Stimulated activated CD8-positive, alpha-beta memory T cell treated with anti-CD3 and anti-CD28 coated beads, Interleukin-12 subunit alpha, Interleukin-12 subunit beta, amount 100 ng/mL, for 4 hours (primary cell): ENCODE measurements at places on chromosomes 4 and X.

- DNase-seq, result no peak
Observed at GRCh38 chrX:150365990-150366911, 3.1 kb downstream of the MAMLD1 start.

- no peak for DNase-seq
Observed at GRCh38 chrX:122026665-122027064, 979.3 kb downstream of the GLUD2 start.

DNA sequence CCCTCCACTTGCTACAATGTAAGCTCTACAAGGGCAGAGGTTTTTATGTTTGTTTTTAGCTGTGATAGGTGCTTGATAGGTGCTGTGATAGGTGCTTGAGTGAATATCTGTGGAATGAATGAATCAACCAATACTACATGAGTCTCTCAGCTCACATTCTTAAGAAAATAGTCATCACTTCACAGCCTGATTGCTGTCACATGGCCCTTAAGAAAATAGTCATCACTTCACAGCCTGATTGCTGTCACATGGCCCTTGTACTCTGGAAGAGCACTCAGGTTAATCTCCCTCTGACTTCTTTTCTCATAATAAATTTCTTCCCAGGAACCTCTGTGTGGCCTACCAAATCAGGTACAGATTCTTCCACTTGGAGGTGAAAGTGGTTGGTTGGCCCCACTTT lies 335.2 kb downstream of the TENM3 start:
- no peak for DNase-seq

DNA sequence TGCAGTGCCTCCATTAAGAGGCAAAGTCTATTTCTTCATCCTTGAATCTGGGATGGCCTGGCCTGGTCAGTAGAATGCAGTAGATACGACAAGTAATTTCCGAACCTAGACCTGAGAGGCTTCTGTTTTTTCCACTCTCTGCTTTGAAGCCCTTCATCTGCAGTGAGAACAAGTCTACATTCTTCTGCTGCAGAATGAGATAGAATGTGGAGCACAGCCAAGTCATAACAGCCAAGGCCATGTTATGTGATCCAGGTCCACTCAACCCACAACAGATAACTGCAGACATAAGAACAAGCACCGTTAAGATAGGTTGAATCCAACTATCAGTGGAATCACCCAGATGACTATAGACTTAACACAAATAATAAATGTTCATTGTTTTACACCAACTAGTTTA lies 1297.7 kb downstream of the C4orf33 start:
- DNase-seq, result no peak

- DNase-seq, result no peak
Observed at GRCh38 chrX:15418041-15418706, 34.0 kb upstream of the VEGFD start.

DNA sequence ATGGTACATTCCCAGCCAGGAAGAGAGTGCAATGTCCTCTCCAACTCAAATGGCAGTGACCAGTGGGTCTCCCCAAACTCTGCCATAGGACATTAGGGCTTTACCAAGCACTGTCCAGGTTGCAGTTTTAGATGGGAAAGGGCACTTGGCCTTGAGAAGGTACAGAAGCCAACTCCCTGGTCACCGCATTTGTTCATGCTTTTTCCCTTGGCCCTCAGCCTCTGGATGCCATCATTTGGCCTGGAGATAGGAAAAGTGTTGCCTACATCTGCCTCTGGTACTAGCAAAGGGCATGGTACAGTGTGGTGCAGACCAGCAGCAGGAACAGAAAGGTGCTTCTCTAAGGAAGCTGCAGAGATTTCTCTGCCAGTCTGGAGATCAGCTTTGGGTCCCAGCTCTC lies 93.8 kb downstream of the MAMLD1 start:
- DNase-seq, result no peak

GRCh38 chrX:153831429-153832150 lies 1.2 kb upstream of the PDZD4 start:
- DNase-seq, result no peak

DNA sequence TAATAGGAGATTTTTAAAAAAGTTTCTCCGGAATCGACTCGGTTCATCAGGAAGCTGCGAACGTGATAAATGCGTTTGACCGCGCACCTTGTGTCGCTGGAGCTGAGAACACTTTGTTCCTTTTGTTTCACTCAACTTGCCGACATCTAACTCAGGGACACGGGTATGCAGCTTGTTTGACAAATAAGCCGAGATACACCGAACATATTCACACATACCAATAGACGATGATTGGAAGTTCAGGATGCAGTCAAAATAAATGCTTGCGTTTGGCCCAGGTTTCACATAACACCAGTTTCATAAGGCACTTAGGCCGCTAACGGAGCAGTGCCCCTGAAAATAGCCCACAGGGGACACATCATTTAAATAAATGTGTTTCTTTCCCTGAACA lies 932 bp upstream of the SHISA3 start:
- DNase-seq, result no peak

GRCh38 chrX:145213504-145213903 lies 33.8 kb upstream of the SPANXN1 start:
- no peak for DNase-seq

DNA sequence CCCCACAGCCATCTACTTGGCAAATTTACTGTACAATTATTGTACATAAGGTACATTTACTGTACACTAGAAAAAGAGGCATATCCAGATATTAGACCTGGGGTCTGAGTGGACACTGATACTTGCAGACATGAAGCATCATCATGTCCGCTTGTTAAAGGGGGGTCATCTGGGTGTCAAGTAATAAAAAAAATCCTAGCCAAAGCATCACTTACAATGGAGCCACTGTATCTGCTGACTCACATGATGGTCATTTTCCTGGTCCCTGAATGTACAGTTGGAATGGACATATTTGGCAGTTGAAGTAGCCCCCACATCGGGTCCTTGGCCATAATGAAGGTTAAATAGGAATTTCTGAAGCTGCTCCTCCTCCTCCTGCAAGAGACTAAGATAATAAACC lies 228.8 kb downstream of the THOC2 start:
- DNase-seq, result no peak

DNA sequence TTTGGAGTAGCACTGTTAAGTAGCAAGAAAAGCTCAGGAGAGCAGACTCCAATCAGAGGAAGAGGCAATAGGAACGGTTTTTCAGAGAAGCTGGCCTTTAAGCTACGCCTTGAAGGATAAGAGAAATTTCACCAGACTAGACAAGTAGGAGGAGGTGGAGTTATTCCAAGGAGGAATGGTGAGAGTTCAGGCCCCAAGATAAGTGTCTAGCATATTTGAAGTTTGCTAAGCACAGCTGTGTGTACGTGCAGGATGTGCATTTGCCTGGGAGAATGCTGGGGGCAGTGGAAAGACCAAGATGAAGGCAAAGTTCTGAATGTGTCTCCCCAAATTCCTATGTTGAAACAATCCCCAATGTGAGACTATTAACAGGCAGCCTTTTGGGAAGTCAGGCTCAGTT lies 91.6 kb downstream of the SOWAHB start:
- DNase-seq, result no peak

DNA sequence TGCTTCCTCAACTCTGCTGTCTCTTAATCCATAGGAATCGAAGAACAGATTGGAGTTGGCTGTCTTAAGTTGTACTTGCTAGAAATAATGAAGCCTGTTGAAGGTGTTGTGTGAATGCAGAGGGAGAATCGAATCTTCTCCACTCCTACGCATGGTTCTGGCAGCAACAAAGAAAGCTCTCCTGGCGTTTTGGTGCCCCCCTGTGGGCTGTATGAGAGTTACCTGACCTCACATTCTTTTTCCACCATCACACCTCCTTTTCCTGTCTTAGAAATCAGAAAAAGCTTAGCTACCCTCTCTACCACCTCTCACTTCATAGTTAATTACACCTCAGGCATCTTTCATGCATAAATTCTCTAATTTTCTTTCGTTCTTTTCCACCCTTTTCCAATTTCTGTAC lies 16.3 kb downstream of the KLF8 start:
- no peak for DNase-seq

DNA sequence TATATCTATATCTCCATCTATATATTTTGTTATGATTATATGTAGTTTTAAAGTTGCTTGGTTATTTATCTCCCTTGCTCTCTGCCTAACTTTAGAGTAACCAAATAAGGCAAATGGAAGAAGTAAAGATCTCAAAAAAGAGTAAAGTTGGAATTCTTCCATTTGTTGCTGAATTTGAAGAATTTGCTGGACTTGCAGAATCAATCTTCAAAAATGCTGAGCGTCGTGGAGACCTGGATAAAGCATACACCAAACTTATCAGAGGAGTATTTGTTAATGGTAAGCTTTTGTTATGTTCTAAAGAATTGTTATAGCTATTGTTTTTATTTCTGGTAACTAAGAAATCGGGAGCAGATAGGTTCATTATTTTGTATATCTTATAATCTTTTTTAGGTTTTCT lies 43.2 kb downstream of the EXOC1 start:
- DNase-seq, result no peak

DNA sequence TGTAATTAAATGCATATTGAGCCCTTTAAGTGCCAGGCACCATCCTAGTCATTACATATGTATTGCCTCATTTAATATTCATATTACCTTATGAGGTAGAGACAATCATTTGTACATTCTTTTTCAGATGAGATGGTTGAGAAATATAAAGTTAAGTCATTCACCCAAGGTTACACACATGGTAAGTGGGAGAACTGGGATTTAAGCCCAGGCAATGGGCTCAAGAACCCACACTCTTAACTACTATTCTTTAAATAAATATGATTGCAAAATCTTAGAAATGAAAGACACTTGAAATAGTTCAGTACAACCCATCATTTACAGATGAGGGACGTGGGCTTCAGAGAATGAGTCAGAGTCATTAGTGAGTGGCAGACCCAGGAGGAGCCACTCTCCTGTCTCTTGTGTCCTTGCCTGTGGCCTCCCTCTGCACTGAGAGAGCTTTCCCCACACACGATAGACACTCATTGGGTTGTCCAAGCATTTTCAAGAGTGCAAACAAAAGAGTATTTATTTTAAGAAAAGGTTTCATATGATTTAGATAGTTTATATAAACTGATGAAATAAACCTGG lies 60.8 kb downstream of the NPY1R start:
- no peak for DNase-seq

DNA sequence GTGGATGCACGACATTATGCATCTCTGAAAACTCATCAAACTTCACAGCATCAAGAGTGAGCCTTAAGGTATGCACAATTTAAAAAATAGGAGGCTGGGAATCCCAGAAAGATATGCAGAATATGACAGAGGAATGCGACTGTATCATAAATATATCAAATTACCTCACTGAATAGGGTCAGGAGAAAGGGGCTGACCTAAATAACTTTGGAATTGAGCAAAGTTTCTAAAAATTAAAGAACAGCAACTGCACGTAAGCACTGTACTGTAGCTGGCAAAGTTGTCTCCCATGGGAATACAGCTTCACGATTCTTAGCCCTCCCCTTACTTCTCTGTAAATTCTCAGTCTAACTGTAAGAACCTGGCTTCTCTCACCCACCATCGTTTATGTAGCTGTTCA lies 397.4 kb upstream of the ZFP42 start:
- DNase-seq, result no peak

- DNase-seq, result no peak
Observed at GRCh38 chr4:86582410-86582809, 11.7 kb upstream of the PTPN13 start.

DNA sequence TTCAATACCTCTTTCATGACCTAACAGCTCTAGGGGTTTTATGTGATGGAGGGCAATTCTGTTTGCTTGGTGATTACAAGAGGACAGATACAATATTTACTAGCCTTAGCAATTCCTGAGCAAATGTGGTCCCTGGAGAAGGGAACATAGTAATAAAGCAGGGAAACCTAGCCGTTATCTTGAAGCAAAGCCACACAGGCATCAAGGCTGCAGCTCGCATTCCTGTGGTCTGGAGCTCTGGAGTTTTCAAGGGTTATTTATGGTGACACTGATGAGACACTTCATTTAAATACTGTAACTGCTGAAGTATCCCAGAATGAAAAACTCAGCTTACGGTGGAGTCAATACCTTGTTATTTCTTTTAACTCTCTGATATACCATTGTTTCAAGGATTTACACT lies 66.8 kb downstream of the AFF2 start:
- DNase-seq, result no peak

- DNase-seq, result no peak
Observed at GRCh38 chr4:74618659-74619058, 173.7 kb downstream of the AREG start.

- no peak for DNase-seq
Observed at GRCh38 chr4:159104694-159105414, 2.0 kb downstream of the RAPGEF2 start.

DNA sequence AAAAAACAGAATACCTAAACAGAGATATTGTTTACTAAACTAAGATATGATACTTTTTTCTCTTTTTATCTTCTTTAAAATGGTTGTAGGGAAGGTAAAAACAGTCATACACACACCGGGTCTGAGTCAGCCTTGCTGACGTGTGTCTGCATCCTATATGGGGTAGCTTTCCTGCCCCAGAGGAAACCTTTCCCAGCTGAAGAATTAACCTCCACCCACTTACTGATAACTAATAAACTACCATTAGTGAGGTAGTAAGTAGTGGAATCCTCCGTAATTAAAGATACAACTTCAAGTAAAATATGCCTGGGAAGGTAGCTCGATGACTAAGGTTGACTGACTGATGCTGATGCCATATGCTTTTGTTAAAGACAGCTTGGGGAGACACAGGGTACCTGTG lies 312.2 kb downstream of the DCTD start:
- DNase-seq, result no peak
